ENCODE measurements at places on chromosomes 7 and 10. TPM values are rescaled to one million over a fixed set of nuclear protein-coding genes. Genes with fewer than 3 reads are reported as not detected.

AVPI1 gene
- total RNA-seq: 85.8 TPM

RAMP3 gene
- not detected for total RNA-seq

RBP4 gene
- 9.3 TPM for total RNA-seq

GRID2IP gene
- total RNA-seq: 0.01 TPM
